ENCODE measurements at places on chromosomes 6 and 20.

GRCh38 chr6:40950986-40951698 is 87.9 kb downstream of the UNC5CL start:
- no peak for DNase-seq

DNA sequence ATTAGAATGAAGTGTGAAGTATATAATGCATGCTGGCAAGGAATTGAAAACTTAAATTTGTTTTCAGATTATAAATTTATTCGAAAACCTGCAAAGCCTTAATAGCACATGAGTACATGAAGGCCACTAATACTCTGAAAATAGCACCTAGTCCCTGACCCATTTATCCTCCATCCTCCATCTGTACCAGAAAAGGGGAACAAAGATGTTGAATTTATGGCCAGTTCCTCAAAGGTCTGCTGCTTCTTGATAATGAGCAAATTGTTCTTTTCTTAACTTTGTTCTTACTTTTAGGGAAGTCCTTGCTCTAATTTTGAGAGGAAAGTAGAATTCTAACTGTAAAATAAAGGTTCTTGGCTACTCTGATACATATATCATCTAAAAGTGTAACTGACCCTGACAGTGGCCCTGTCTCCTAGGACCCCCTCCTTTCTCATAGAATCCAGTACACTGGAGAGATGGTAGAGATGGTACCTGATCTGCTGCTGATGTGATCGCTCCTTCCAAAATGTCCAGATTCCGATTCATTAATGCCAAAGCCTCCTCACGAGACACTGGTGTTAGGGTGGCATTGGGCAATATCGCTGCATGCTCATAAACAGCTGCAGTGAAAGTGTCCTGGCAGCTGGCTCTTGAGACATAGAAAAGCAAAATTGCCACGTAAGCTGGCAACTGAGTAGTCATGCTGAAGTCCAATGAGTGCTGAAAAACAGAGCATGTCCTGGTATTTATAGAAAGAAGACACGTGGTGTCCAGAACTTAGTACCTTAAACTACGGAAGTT is at the start of gene VNN1:
VNN1 (minus strand) TSS at position 704 of the 783 bp plus-strand sequence; CDS start at position 684, 20 bp downstream.
- DNase-seq: no peak

- DNase-seq: no peak
These were observed 1.5 kb upstream of the FAM83D start for GRCh38 chr20:38924718-38925117.

- DNase-seq: no peak
These were observed 131.4 kb upstream of the TRAF3IP2 start for GRCh38 chr6:111737065-111737521.

GRCh38 chr20:62359043-62359490 is 8.0 kb downstream of the LAMA5 start:
- DNase-seq: no peak

- no peak for DNase-seq
These were observed 276.7 kb downstream of the SOX4 start for GRCh38 chr6:21870076-21870730.

GRCh38 chr6:147740326-147740725 is 231.8 kb downstream of the SAMD5 start:
- no peak for DNase-seq

Data from amniotic stem cell (primary cell).